Naive thymus-derived CD4-positive, alpha-beta T cell (primary cell): ENCODE measurements at places on chromosomes 12 and 14.

- no peak for DNase-seq
These were observed 6.3 kb upstream of the HOXC4 start for GRCh38 chr12:54047160-54047963.

- no peak for DNase-seq
These were observed 2.7 kb downstream of the DYRK2 start for GRCh38 chr12:67651132-67651695.

DNA sequence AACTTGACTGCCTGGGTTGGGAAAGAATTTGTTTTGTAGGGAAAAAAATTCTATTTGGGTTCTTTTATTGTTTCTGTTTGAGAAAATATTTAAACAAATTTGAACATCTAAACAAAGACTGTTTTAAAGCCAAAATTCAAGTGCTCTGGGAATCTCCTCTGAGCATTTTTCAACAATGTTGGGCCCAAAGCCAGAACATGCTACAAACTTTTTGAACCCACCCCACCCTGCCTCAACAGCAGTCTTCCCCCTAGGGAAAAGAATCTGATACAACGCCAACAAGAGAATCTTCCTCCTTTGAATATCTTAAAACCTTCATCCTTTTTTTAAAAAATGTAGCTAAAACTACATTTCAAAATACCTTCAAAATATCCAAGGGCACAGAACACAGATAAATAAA, 20.4 kb upstream of the NID2 start:
- DNase-seq: no peak

DNA sequence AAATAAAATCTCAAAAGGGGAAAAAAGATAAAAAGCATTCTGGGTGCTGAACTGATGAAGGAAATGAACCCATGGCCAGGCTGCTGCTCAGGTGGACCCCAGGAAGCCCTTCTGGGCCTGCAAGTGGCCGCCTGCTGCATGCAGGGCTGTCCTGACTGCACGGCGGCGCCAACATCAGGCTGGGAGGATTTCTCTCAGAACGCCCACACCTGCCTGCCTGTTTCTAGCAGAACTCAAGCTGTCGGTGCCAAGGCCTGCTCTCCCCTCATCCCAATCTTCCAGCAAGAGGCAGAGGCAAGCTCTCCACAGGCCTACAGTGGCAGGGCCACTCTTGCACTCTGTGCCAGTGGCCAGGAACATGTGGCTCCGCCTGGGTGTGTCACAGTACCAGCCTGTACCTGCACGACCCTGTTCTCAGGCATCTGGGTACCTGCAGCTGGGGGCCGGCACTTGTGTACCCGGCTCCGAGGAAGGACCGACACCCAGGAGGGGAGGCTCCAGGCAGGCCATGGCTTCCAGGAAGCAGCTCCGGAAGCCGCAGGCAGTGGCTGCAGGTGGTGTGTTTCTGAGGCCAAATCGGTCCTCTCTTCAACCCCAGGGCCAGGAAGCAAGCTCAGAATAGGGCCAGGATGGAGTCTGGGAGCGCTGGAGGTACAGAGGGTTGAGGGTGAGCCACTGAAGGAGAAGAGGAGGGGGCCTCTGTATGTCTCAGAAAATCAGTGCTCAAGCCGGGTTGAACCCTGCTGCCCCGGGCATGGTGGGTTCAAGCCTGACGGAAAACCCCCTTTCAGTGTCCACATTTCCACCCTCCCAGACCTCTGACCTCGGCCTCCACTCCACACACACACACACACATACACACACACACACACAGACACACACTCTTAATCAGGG, 2.5 kb upstream of the INF2 start:
- no peak for DNase-seq

DNA sequence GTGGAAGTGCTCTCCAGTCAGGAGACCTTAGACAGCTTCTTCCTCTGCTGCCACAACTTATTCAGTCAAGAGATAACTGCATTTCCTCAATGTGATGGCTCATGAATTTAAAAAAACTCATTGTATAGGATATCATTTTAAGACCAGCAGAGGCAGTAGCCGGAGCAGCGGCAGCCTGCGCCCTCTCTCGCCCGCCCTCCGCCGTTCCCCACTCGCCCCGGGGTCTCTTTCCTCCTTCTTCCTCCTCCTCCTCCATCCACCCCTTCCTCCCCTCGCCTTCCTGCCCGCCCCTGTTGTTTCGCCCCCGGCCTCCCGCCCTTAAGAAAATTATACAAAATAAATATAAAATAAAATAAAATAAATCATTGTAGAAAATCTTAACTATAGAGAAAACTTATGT, 687.6 kb downstream of the FLRT2 start:
- DNase-seq: no peak

DNA sequence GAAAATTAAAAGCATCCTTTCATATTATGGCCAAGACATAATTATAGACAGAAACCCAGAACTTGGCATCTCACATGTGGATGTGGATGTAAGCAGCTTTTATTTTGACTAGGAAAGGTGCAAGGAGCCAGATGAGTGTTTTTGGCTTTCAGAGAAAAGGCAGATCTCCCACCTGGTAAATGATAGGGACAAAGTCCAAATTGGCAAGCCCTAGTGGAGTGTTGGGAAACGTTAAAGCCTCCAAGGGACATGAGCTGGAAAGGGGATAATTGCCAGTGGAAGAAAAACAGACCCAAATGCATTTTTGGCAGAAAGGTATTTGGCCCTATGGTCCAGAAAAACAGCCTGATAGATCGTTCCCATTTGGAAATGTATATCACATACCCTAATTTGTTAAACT, 60.1 kb downstream of the KLHL28 start:
- no peak for DNase-seq

GRCh38 chr12:106074706-106075392, 63.9 kb downstream of the NUAK1 start:
- no peak for DNase-seq

GRCh38 chr14:69244946-69245345, 15.0 kb upstream of the GALNT16 start:
- DNase-seq: no peak

DNA sequence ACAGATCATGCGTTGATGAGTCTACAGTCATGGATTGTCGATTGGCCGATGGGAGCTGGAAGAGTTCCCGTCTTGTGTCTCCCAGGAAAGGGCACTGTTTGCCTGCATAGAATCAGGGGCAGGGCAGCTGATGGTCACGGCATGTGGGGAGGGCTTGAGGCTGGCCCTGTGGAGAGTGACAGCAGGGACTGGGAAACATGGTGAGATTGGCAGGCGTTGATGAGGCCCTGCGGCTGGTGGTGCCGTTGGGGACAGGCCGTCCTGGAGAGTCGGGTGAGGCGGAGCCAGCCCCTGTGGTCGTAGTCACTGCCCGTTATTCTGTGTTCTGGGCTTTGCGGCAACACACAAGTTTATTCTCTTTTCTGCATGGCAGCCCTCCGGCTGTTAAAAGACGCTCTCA, 52.9 kb downstream of the TECPR2 start:
- DNase-seq: no peak

- no peak for DNase-seq
These were observed 35.8 kb upstream of the RNU6-7 start for GRCh38 chr14:32166029-32166428.

- DNase-seq: no peak
These were observed 67.4 kb upstream of the FBRSL1 start for GRCh38 chr12:132422381-132423043.

DNA sequence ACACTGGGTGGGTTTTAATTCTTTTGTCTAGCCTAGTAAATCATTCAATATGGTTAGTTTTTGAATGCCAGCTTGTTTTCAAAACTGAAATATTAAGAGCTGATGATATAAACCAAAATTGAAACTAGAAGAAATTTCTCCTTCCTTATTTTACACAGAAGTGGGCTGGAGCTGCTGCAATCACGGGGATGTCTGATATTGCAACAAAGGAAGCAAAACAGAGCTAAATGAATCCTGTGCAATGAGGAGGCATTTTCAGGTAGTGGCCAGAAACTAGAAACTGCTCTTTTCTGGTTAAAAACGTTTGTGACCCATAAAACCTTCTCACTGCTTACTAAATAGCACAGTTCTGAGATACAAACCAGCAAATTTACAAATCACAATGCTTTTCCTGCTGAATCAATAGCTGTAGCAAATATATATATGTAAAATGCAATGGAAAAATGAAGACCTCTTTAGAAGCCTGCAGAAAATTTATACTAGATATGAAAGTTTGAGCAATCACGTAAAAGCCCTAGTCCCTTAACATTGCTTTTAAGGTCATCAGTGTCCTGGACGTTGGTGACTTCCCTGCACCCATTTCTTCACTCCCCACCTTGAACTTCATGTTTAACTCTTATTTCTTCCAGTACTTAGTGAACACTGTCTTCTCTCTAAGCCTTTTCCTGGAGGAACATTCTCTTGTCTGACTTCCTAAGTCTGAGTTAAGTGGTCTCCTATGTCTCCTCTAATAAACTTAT, 15.9 kb upstream of the LRRK2 start:
- no peak for DNase-seq

DNA sequence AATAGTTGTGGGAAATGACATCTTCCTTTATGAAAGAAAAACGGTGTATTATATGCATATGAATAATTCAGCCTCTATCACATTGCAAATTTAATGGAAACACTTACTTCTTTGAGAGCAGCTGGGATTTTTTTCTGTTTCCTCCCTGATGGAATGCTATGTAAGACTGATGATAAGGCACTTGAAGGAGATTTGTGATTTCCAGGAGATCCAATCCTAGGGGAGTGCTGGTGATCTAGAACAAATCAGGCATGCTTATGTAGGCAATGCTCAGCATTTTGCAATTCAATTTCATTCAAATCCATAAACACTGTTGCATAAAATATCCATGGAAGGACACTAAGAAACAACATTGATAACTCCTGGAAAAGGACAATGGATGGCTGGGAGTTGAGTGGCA, 16.0 kb upstream of the NR2C1 start:
- no peak for DNase-seq

GRCh38 chr12:132400011-132400641, 70.7 kb upstream of the GALNT9 start:
- no peak for DNase-seq

GRCh38 chr12:81758421-81759189, 545 bp downstream of the PPFIA2 start:
- peak; percentile 3 for DNase-seq

- no peak for DNase-seq
These were observed 103.7 kb downstream of the SRGAP1 start for GRCh38 chr12:63948211-63948610.

DNA sequence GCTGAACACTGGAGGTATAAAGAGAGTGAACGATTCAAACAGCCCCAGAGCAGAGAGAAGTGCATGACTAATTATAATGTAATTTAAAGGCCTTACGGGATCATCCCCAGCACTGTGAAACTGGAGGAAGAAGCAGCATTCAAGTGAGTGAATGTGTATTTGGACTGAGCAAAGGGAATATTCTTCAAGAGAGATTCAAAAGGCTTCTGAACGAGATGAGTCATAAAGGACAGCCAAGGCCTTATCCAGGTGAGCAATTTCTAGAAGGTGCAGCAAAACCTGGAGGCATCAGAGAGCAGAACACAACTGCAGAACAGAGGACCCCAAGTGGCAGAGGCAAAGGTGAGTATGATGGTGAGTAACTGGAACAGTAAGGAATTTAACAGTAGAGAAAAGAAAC, 127.2 kb downstream of the BCAT1 start:
- no peak for DNase-seq

GRCh38 chr12:93497456-93497855, 30.1 kb downstream of the MRPL42 start:
- no peak for DNase-seq

- DNase-seq: no peak
These were observed 28.8 kb upstream of the RPLP0 start for GRCh38 chr12:120229487-120230325.

DNA sequence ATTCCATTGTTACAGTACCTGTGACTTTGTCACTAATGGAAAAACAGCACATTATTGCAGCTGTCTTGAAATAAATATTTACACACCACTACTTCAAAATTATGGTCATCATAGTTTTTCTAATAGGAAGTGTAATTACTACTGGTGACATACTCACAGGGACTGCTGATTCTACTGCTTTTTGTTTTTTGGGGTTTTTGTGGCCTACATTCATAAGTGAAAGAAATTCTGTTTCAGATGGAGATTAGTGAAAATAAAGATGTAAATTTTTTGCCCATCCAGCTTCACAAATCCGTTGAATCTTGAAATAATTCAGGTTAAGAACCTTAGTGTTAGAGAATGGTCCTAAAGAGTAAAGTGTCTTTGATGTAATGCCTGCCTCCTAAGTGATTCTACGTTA, 17.5 kb downstream of the KNTC1 start:
- no peak for DNase-seq

DNA sequence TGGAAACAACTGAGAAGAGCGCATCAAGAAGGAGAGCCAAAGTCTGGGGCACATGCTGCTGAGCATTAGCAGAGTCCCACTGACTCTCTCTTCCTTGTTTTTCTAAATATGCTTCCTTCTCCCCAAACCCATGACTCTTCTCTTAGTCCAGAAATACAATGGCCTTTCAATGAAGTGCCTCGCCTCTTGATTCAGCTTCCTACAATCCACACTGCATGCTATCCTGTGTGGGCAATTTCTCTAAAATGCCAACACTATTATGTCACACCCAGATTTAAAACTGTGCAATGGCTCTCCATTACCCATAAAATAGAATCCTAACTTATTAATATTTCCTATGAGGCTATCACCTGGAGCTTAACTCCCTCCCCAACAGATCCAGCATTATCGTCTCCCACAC, 198.6 kb downstream of the RPAP3 start:
- DNase-seq: no peak
